ENCODE measurements at places on chromosomes 1 and 21.
A peak's percentile ranks its signal among the peaks of the same experiment; 100 is the strongest.

DNA sequence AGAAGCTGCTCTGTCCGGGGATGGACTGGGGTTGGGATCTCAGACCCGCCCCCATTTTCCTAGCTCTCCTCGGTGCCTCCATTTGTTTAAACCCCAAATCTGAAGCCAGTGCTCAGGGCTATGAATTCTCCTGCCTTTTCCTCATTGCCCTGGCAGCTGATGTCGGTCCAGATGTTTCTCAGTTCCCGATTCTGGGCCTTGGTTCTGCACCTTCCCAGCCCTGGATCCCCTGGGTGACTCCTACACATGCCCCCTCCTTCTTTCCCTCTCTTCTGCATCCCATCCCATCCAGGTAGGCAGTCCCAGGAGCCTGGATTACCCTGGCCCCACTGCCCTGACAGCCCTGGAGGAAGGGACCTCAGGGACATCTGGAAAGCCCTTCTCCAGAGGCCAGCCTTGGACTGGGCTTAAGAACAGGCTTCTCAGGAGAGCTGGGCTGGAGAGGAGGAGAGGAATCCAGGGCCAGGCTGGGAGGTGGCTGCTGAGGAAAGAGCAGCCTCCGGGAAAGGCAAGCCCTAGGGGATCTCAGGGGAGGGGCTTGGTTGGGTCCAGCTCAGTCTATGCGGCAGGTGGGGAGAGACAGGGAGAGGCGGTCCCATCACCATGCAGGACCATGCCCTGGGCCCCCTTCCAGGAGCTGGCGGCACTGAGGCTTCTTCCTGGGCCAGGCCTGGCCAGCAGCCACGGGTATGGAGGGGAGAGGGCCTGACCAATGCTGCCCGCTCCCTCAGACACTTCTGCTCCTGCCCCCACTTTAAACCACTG, 6.8 kb upstream of the EPS8L3 start:
- no peak for DNase-seq

GRCh38 chr21:37848721-37849490, 67.4 kb downstream of the KCNJ6 start:
- no peak for DNase-seq

DNA sequence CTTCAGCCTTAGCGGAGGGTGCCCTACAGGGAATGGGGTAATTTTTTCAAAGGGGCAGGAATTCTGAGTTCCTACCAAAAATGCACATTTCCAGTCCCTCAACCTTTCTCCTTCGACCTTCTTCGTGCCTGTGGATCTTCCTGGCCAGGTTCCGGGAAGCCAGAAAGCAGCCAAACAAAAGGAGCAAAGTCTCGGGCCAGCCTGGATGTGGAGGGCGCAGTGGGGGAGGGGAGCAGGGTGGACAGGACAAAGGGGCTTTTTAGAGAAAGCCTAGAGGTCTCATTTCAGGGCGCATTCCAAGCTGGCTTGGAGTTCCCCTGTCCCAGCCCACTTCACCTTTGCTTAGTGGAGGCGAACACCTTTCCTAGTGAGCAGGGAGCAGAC, 2.9 kb upstream of the INAVA start:
- DNase-seq, result no peak

DNA sequence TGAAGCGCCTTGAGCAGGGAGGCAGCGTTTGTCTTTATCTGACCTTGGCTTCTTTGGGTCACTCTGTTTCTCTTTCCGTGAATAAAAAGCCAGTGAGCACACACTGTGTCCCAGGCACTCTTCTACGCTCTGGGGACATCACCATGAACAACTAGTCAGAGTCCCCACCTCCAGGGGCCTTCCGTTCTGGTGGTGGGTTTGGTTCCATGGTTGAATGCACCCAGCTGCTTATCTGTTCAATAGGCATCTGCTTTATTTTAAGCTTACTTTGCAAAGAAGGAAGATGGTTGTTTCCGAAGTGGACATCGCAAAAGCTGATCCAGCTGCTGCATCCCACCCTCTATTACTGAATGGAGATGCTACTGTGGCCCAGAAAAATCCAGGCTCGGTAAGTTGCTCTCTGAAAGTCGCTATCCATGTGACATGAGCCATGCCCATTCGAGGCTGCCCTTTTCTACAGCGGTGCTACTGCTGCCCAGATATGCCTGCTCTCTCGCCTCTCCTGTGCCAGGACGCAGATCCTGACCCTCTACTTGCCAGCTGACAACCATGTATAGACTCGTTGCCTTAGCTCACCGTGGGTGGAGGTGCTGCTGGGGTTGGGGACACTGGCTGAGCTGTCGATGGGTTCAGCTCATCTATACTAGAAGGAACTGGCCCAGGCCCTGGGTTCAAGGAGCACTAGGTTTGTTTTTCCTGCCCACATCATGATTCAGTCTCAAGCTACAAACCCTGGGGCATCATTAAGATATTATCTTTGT, 5.9 kb downstream of the MX1 start:
- no peak for DNase-seq

- DNase-seq, result no peak
Measured at GRCh38 chr1:39926343-39926793, 24.7 kb upstream of the MYCL start.

DNA sequence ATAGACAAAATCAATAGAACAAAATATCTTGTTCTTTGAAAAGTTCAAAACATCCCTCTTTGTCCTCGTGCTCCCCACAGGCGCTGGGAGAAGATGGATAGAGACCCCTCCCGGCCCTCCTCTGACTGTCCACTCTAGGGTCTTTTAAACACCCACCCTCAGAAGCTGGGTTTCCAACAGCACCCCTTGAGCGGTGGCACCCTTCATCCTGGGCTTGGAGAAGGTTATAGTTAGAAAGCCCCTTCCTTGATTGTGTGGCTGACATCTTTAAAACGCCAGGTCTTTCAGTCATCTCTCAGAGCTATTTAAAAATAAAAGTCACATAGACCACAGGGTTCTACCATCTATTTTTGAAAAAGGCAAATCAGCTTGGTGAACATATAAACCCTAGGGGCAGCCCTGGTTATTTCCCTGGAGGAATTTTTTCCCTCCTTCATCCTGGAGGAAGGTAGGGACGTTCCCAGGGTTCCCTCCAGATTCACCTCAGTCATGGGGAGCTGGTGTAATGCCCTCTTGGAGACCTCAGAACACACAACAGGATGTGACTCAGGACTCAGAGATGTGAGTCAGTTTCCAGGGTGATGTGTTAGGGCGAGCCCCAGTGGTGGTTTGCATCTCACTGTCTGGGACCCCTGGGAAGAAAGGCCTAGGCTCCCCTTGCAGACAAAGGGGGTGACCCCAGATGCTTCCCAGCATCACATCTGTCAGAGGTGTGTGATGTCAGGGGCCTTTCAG, 138.5 kb downstream of the CLIC6 start:
- DNase-seq, result peak; percentile 96

- DNase-seq, result no peak
Measured at GRCh38 chr1:99777752-99778151, 11.3 kb upstream of the FRRS1 start.

DNA sequence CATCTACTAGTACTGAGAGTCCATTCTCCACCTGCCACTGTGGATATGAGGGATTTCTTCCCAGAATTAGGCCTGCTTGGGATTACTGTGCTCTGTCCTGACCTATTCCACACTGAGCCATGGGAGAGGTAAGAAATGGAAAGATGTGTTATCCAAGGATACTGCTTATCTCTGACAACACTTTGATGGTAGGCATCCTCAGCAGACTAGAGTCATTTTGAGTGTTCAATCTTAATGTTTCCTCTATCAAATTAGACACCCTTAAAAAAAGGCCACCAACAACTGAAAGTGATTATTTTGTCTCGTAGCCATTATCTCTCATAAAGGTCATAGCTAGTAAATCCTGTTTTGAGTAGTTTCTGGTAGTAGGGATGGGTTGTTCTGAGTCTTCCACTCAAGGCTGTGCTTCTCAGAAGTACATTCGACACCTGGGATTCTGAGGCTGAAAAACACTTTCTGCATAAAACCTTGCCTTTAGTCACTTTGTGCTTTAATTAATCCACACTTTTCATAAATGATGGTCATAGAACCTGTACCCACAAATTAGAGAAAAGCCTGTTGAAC, 8.8 kb downstream of the ATPAF1 start:
- no peak for DNase-seq

DNA sequence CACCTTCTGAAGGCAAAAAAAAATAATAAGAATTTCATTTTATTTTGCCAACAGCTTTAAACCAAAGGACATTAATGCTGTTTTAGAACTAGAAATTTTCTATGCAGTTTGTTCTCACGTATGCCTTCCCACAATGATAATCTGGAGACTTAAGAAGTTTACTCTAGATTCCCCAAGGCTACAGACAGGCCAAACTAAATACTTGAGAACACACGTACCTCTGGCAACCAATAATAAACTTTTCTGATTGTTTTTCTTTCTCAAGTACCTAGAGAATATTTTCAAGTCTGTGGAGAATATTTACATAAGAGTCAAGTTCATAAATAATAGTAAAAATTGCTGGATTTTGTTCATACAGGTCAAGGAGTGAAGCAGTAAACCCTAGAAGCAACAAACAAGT, 15.9 kb downstream of the CLDN8 start:
- no peak for DNase-seq

DNA sequence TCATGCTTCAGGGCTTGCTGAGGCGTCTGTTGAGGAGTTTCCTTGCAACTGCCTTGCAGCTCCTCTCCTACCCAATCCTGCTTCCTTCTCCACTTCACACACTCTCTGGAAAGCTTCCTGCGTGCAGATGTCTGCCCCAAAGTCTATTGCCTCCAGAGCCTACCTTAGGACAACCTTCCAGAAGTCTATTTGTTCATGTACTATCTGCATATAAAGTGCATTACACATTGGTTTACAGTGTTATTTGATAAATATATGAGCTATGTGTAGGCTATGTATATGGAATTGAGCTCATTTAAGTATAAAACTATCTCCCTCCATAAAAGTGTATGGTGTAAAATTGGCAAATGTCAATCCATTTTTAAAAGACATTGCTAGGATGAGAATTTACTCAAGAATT, 9.8 kb downstream of the PTGFR start:
- DNase-seq, result no peak

DNA sequence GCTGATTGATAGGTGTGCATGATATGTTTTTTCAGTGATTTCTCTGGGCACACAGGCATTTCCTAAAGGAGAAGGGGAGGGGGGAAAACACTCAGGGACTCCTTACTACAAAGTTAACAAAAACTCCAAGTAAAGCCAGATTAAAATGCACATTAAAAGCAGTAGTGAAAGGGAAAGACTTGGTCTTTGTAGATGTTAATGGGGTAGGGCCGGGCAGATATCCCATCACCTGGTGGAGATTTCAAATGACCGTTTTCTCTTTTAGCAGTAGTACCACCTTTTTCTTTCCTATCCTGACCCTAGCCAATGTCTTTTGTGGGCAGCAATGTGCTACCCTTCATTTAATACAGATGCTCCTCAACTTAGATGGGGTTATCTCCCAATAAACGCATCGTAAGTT, 32.5 kb downstream of the RTCA start:
- no peak for DNase-seq

- no peak for DNase-seq
Measured at GRCh38 chr1:119713749-119714456, 2.2 kb downstream of the PHGDH start.

DNA sequence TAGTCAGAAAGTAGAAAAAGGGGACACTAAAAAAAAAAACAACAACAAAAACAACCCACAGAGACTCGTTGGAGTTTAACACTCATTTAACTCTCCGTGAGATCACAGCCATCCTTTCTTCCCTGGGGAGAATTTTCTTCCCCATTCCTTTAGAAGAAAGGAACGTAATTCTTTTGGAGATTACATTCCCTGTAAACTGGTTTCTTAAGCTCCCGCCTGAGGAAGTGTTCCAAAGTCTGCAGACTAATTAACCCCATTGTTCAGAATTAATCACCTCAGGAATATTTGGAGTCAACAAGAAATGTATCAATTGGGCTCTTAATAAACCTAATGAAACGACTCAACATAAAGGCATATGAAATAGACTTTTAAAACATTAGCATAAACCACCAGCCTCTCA, 228.2 kb upstream of the CSF3R start:
- no peak for DNase-seq

DNA sequence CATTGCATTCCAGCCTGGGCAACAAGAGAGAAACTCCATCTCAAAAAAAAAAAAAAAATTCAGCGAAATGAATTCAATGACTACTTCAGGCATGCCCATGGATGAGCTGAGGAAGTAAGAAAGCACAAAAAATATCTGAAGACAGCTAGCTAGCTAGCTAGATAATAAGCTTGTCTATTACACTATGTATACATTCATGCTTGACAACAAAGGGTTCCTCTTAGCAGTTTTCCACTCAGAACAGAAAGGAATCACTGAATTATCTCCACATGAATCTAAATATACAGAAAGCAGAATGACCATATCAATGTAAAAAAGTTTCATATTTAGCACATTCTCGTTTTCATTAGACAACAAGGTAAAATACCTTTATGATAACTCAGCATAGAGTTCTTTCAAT, 32.1 kb downstream of the USP48 start:
- DNase-seq, result no peak

DNA sequence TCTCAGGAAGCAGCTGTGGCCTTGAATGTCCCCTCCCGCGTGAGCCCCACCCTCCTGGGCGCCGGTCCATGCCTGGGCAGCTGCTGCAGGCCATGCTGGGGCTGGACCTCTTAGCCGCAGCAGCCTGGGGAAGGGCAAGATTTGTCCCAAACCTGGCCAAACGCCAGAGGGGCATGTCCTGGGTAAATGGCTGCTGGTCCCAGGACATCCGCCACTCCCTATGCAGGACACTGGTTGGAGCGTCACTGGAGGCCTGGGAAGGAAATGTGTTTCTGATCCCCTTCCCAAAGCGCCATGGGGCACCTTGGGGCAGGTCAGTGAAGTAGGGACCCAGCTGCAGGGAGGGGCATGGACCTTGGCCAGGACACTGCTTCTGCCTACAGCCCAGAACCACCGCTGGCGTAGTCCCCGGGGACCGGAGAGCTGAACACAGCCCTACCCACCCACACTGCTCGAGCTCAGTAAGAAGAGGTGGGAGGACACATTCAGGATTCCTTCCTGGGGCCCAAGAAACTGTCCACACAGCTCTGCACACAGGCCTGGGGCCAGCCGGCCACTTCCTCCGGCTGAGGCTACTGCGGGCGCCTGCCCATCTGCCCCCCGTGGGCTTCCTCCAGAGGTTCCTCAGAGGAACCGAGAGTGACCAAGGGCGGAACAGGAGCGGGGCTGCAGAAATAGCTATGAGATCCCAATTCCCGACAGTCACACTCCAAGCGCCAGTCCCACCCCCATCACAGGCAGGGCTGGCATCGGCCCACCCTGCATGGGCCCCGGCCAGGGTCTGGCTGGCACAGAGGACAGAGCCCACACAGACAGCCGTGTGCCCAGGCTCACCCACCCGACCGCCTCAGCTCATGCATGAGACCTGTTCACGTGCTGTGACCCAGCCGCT, 10.8 kb upstream of the PLEKHG5 start:
- no peak for DNase-seq

DNA sequence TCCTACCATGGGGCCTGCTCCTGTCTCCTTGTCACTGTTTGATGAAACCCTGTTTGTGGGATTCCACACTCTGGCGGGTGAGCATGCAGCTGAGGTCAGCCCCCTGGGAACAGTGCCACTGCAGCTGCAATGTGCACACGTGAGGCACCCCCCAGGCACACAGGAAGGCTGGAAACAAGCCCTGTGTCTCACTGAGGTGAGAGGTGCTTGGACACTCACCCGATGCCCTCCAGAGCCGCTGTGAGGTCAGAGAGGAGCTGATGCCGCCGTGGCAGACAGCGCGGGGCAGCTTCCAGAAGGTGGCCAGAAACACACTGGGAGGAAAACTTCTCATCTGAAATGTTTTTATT, 49.7 kb downstream of the SLX9 start:
- no peak for DNase-seq

Measured in ACHN (cell line).